ENCODE measurements at places on chromosomes 3 and 15.

DNA sequence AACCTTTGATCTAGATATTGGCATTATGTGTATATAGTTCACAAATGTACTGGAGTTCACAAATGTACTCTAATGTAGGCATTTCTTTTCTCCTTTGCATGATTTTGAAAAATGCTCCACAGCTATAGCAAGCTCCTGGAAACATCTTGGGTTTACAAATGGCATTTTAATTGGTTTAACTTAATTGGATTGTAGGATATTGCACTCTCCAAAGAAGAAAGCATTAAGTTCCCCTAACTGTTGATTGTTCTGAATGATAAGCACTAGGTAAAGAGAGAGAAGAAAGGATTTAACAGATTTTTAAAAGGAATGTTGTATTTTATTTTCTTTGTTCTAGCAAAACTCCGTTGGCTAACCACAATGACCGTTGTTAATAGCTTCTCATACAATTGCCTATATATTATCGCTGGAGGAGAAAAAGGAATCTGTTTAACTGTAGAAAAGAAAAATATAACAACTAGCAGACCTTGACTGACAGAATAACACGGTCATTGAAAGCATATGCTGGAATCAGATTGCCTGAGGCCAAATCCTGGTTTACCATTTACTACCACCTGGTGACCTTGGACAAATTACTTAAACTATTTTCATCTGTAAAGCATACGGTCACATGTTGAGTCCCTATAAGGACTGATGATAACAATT lies 170.8 kb downstream of the PEX5L start:
- no peak for DNase-seq

DNA sequence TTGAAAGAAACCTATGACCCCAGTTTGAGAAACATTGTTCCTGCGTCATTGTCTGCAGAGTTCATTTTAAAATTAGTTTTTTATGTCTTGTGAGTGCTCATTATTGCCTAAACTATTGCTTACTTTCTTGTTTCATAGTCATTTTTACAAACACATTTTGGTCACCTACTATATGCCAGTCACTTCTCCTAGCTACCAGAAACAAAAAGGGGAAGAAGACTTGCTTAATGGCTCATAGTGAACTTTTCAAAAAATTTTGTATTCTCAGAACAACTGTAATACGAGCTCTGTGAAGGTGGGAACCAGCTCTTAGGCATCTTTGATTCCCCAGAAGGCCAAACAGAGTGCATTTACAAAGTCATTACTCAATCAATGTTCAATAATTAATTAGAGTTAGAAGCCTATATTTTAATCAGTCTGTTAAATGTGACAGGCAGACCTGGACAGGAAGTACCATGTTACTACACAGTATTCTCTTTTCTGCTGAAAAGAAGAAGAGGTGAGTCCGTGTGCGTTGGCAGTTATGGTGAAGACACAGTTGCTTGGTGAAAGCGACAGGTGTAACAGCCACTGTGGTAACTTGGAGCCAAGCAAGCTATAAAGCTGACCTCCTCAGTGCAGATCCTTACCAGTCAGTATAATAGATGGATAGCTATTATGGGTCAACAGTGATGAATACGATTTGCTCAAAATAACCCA lies 46.6 kb downstream of the DPPA2 start:
- no peak for DNase-seq

- no peak for DNase-seq
Measured at GRCh38 chr3:101964861-101965260, 115.5 kb downstream of the NFKBIZ start.

DNA sequence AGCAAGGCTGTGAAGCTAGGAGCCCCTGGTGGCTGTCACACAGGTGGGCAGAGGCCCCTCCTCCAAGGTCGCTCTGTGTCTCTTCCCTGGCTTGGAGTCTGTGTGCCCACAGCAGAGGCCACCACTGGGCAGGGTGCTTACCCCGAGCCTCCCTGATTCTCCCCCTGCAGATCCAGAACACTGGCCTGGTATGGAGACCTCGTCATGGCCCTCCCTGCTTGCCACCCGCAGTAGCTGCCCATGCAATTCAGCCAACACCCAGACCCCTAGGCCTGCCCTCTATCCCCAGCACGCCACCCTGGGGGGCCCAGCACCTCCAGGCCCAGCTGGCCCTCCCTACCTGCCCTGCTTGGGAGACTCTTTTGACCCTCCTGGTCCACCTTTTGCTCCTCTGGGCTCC lies 5.5 kb upstream of the RHO start:
- no peak for DNase-seq

DNA sequence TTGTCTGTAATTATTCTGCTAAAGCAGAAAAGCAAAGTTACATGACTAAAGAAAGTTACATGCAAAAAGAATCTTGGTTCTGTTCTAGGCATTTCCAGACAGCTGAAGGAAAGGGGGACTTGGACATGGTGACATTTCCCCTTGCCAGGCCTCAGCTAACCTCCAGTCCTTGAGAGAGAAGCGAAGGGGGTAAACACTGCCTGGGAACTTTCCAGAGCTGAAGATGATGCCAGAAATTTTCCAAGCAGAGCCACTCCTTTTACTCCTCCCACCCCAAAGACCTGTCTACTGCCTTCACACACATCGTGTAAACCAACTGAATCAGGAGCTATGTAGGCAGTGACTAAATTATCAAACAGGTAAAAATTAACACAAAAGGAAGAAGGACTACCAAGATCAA lies 5.4 kb downstream of the MEX3B start:
- no peak for DNase-seq

DNA sequence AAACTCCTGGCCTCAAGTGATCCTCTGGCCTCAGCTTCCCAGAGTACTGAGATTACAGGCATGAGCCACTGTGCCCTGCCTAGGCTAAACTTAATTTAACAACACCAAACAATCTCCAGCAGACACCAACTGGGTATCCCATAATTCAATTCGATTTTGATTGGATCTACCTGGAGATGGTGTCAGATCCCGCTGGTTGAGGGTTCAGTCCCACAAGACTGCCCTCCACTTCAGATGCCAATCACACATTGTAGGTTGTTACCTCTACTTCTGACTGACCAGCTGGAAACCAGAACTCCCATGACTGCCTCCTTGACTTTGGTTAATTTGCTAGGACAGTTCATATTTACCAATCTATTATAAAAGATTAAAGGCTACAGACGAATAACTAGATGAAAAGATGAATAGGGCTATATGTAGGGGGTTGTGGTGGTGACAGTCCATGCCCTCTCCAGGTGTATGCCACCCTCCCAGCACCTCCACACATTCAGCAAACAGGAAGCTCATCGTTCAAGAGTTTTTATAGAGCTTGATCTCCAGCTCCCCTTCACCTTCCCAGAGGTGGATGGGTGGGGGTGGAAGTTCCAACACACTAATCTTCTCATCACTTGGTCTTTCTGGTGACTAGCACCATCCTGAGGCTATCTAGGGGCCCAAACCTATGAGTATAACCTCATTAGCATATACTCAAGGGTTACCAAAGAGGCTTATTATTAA lies 9.3 kb downstream of the B2M start:
- DNase-seq, result no peak

GRCh38 chr3:149744606-149745005 lies 7.7 kb downstream of the COMMD2 start:
- DNase-seq, result no peak

- DNase-seq, result no peak
Measured at GRCh38 chr3:150299201-150299600, 108.9 kb upstream of the TSC22D2 start.

DNA sequence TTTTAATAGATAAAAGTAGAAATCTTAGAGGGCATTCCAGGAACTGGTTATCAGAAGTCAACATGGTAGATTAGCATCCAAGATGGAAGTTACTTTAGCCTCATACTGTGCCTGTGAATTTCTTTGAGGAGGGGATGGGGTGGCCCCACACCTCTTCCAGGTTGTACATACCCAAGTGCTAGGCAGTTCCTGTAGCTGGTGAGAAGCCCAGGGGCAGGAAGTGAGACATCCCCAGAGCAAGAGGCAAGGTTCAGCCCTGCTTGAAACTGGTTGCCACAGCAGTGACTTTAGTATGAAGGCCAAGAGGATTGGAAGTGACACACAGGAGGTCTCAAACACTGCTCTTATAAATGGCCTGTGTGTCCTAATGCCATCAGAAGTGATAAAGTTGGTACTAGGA lies 11.9 kb downstream of the GTPBP8 start:
- no peak for DNase-seq

DNA sequence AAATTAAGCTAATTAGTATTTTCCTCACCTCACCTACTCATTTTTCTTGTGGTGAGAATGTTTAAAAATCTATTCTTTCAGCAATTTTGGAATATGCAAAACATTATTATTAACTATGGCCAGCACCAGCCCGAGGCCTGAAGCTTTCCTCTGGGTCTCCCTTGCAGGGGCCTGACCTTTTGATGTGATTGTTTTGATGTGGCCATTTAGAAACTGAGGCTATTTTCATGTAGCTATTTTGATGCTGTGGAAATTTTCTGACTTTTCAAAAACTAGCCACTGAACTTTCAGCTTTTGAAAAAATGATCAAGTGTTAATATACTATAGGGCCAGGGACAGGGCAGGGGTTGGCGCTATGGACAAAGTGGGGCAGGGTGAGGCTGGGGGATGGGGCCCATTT lies 8.2 kb upstream of the CCR9 start:
- no peak for DNase-seq

- DNase-seq, result no peak
Measured at GRCh38 chr3:187196573-187197334, 532 bp upstream of the RTP1 start.

DNA sequence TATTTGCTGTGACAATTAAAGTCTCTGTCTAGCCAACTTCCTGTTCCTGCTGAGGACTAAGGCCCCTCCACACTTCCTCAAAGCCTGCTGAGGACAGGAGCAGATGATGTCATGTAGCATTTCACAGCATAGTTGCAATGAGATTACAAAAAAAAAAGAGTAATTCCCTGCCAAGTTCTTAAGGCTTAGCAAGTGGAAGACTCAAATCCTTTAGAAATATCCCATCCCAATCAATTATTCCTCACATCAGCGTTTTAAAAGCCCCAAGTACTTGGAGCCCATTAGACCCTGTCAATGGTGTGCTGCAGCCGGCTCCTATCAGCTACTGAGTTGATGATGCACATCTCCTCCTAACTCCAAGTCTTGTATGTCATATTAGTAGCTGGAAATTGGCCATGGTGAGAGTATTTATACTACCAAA lies 51.7 kb downstream of the TRANK1 start:
- DNase-seq, result no peak

- DNase-seq, result no peak
Measured at GRCh38 chr3:17195192-17195611, 310.4 kb downstream of the PLCL2 start.

GRCh38 chr3:112654979-112655378 lies 14.0 kb upstream of the CCDC80 start:
- no peak for DNase-seq

GRCh38 chr3:159938714-159939113 lies 49.9 kb upstream of the IL12A start:
- DNase-seq, result no peak

- DNase-seq, result peak; percentile 1
Measured at GRCh38 chr3:48088056-48088748, 72.0 kb upstream of the MAP4 start.

DNA sequence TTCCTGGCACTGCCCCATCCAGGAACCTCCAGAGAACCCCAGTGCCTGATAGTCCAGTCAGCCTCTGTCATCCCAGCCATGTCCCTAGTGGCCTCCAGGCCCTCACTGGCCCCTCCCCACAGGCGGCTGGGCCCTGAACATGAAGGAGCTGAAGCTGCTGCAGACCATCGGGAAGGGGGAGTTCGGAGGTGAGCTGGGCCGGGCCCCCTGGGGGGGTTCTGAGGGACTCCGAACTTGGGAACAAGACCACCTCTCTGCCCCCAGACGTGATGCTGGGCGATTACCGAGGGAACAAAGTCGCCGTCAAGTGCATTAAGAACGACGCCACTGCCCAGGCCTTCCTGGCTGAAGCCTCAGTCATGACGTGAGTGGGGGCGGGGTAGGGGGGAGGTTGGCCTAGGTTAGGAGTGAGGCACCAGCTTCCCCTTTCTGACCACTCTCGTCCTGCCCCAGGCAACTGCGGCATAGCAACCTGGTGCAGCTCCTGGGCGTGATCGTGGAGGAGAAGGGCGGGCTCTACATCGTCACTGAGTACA lies 12.0 kb upstream of the LMAN1L start:
- DNase-seq, result no peak

DNA sequence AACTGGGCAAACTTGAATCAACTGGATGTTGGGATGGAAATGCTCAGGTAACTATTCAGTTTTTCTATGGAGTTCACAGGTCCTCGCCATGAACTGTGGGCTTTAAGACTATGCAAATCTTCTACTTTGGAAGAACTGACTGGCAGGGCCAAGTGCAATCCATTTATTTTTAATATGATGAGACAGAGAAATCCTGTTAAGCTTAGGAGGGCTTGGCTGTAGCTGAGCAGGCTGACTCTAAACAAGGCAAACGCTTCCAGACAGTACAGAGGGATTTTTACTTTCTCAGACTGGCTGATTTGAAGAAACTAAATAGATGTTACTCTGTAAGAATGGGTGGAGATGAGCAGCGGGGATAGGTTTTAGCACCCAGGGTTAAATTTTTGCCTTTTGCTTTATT lies 194.2 kb upstream of the ICE2 start:
- no peak for DNase-seq

- no peak for DNase-seq
Measured at GRCh38 chr3:22620498-22620897, 582.6 kb upstream of the UBE2E2 start.

- no peak for DNase-seq
Measured at GRCh38 chr15:99976000-99976399, 242.8 kb upstream of the LYSMD4 start.

- no peak for DNase-seq
Measured at GRCh38 chr3:196517162-196517800, 2.1 kb upstream of the SMCO1 start.

- no peak for DNase-seq
Measured at GRCh38 chr3:105233010-105233409, 133.7 kb upstream of the ALCAM start.

DNA sequence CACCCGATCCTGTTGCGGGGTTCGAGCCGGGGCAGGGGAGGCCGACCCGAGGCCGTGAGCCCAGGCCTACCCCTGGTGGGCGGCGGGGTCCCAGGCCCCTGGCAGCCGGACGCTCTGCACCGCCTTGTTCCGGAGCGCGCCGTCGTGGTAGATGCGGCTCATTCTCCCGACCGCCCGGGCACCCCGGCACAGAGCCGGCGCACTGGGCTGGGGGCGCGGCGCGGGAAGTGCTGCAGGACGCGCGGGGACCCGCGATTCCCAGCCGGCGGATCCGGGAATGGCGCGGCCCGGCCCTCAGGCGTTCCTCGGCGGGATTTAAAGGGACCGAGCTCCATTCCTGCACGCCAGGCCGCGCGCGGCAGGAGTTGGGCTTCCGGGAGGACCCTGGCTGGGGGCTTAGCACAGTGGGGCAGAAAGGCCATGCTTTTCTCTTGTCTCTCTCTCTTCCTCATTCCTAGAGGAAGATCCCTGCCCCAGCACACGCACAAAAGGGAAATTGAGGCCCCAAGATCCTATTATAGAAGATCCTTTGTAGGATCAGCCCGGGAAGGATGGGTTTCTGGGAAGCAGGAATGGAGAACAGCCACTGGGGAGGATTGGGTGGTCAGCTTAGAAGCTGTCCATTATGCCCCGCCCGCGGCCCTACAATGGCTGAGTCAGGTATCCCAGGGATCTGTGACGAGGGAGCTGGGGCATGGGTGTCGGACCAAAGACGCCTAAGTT lies at the start of gene ARPIN:
TSS of gene ARPIN (minus strand) at position 279 of the 723 bp plus-strand sequence. CDS start at position 162, 117 bp downstream.
- no peak for DNase-seq

- no peak for DNase-seq
Measured at GRCh38 chr3:189688262-189688661, 57.1 kb downstream of the TP63 start.

GRCh38 chr3:185399737-185400667 lies 37.1 kb downstream of the MAP3K13 start:
- DNase-seq, result no peak

Data from stimulated activated CD4-positive, alpha-beta T cell treated with anti-CD3 and anti-CD28 coated beads, Interleukin-12 subunit alpha, Interleukin-12 subunit beta, amount 100 ng/mL, for 48 hours (primary cell).